DND-41 (cell line): ENCODE measurements at places on chromosomes 5 and 9.

DNA sequence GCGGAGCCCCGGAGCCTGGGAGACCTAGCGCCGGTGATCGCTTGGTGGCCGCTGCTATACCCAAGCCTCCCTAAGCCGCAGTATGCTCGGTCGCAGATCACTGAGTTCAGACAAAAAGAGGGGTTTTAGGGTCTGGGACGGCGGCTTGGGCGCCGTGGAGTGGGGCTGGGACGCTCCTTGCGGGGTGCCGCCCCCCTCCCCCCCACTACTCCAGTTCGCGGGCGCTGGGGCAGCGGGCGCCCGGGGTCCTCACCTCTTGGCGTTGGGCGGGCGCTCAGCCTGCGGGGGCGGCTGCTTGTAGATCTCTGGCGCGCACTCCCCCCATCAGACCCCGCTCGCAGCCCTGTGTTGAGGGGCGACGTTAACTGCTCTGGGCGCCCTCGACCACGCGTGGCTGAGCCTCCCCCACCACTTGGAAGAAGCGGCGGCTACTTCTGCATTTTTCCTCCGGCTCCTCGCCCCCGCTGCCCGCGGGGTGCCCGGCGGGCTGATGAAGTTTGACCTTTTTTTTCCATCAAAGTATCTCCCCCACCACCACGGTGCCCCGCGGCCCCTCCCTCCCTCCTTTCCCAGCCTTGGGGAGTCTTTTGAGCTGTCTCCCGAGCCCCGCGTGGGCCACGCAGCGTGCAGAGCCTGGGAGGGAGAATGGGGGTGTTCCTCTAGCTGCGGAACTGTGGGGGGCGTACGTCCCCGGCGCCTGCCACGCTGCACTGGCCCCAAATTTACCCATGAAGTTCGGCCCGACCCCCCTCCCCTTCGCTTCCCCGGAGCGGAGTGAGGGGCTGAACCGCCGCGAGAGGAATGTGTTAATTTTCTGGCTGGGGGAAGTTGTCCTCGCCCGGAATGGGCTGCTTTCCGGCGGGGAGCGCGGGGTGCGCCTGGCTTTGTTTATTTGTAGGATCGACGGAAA, 1.2 kb downstream of the CXXC5 start:
- peak overlapping the region; percentile 79 for H3K4me3 ChIP-seq
- no peaks in the 10 kb centered on the region for H3K36me3 ChIP-seq
- peaks cover 26% of the 10 kb centered on the region for H3K27me3 ChIP-seq
- H3K27ac ChIP-seq, result peak overlapping the region; percentile 62

- no peak overlapping the region for H3K4me3 ChIP-seq
- no peaks in the 10 kb centered on the region for H3K27me3 ChIP-seq
- H3K4me1 ChIP-seq, result no peaks in the 10 kb centered on the region
- H3K36me3 ChIP-seq, result no peaks in the 10 kb centered on the region
Measured at GRCh38 chr9:90012949-90013348, 408.1 kb downstream of the GADD45G start.

GRCh38 chr5:64149268-64149667, 16.4 kb upstream of the RNF180 start:
- no peak overlapping the region for H3K4me3 ChIP-seq
- no peaks in the 10 kb centered on the region for H3K36me3 ChIP-seq
- no peak overlapping the region for H3K27ac ChIP-seq
- H3K27me3 ChIP-seq, result no peaks in the 10 kb centered on the region
- no peaks in the 10 kb centered on the region for H3K4me1 ChIP-seq
- no peak for DNase-seq

DNA sequence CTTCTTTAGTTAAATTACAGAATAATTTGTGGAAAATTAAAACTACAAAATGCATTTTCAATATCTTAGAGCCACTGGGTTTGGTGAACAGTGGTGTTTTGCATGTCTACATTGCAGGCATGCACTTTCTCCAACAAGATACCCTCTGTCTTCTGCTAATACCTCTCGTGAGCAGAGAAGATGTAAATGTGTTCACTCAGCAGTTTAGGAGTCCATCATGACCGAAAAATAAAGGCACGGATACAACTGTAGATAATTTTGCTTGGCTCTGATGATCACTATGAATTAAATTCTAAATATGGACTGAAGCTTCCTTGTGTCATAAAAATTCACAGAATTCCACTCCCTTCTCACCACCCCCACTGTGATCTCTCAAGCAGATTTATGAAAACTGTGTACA, 313.8 kb downstream of the GLIS3 start:
- DNase-seq, result no peak
- no peaks in the 10 kb centered on the region for H3K4me1 ChIP-seq
- no peaks in the 10 kb centered on the region for H3K36me3 ChIP-seq
- no peak overlapping the region for H3K4me3 ChIP-seq
- no peak overlapping the region for H3K27ac ChIP-seq

DNA sequence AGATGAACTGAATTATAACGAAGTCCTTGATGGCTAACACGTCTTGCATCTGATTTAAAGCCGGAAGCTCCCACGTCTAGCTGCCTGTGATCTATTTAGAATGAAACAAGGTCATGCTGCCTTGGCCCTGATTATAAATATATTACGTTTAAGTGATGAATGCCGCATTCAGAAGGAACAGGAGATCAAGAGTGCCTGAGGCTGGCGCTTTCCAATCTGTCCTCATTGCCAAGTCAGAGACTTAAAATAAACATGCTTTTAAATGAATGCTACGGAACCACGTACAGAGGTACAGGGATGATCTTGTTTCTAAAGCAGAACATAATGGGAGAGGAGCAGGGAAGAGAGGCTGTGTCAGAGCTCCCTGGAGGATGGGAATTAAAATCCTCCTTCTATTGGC, 292.8 kb downstream of the TLE1 start:
- DNase-seq, result no peak
- no peaks in the 10 kb centered on the region for H3K27me3 ChIP-seq
- H3K27ac ChIP-seq, result no peak overlapping the region
- no peak overlapping the region for H3K4me3 ChIP-seq
- H3K4me1 ChIP-seq, result no peaks in the 10 kb centered on the region
- no peaks in the 10 kb centered on the region for H3K36me3 ChIP-seq

- H3K4me1 ChIP-seq, result peaks cover 4% of the 10 kb centered on the region; the same call in 1 of the 2 replicates
- no peak for DNase-seq
- no peak overlapping the region for H3K4me3 ChIP-seq
- H3K36me3 ChIP-seq, result peaks cover 21% of the 10 kb centered on the region
Measured at GRCh38 chr5:55319491-55319890, 11.7 kb downstream of the MTREX start.

DNA sequence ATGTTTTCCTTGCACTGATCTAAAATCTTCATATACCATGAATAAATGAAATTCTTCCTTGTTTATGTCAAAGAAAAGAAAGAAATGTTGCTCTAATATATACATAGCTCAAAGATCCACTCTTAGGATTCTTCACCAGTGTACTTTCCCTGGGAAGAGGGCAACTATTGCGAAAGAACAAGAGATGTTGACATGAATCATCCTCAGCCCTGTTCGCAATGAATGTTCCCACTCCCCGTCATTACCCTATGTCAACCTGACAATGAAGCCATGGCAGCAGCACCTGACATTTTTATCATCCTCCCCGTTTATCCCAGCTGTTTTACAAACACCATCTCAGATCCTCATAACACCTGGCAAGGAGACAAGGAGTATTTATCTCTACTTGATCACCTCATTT, 409.1 kb upstream of the GRIA1 start:
- H3K4me1 ChIP-seq, result no peaks in the 10 kb centered on the region

GRCh38 chr5:2353871-2354440, 397.5 kb downstream of the IRX2 start:
- no peak overlapping the region for H3K4me3 ChIP-seq
- no peaks in the 10 kb centered on the region for H3K27me3 ChIP-seq
- H3K27ac ChIP-seq, result no peak overlapping the region
- H3K4me1 ChIP-seq, result no peaks in the 10 kb centered on the region

- H3K27me3 ChIP-seq, result no peaks in the 10 kb centered on the region
- H3K27ac ChIP-seq, result no peak overlapping the region
- H3K4me1 ChIP-seq, result no peaks in the 10 kb centered on the region
- no peak for DNase-seq
- H3K36me3 ChIP-seq, result no peaks in the 10 kb centered on the region
- H3K4me3 ChIP-seq, result no peak overlapping the region
Measured at GRCh38 chr5:32791536-32792243, 80.6 kb downstream of the NPR3 start.

DNA sequence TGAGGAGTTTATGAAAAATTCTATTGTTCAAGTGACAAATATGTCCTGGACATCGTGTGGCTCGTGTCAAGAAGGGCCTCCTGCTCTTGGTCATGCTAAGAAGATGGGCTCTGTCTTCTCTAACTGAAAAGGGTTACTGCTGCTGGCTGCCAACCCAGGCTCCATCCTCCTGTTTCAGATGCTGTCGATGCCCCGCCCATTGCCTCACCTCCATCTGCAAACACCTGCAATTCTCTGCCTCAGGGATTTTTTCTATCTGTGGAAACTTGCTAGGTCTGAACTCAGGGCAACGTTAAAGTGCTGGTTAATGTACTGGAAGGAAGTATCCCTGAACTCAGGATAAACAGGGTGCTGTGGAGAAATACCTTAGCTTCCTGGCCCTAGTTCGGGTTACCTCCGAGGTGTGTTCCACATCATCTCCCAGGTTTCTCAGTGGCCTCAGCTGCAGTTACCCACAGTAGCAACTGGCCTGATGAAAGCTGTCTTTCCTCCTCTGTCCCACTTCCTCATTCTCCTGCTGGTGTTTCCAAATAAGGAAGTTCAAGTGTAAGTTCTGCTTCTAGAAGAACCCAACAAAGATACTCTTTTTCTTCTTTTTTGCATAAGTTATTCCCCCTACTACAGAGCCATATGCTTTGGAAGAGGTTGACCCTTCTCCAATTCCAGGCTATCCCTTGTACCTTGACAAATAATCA, 151.7 kb upstream of the SMIM23 start:
- no peak overlapping the region for H3K27ac ChIP-seq
- H3K4me1 ChIP-seq, result no peaks in the 10 kb centered on the region
- DNase-seq, result no peak
- H3K36me3 ChIP-seq, result no peaks in the 10 kb centered on the region

- DNase-seq, result no peak
- H3K4me3 ChIP-seq, result no peak overlapping the region
- peaks cover 9% of the 10 kb centered on the region for H3K4me1 ChIP-seq
- no peaks in the 10 kb centered on the region for H3K27me3 ChIP-seq
Measured at GRCh38 chr9:92663126-92663525, 6.8 kb downstream of the IPPK start.

DNA sequence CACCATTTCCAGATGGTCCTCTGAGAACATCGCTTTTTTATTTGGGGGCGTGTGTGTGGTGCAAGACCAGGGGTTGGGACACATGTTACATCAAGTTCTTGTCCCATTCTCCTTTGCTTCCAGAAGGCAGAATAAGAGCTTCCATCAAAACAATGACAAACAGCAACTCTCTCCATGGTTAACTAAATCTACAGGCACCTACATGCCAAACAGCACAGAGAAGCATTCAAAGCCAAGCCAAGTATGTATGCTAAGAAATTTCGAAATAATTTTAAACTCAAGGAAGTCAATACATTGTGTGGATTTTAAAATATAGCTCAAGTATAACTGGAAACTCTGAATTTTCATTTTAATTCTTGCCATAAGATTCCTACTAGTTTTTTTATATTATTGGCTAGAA, 105.6 kb downstream of the SEC61B start:
- H3K27me3 ChIP-seq, result peaks cover 4% of the 10 kb centered on the region
- H3K4me3 ChIP-seq, result no peak overlapping the region
- DNase-seq, result no peak
- no peaks in the 10 kb centered on the region for H3K36me3 ChIP-seq

- H3K27me3 ChIP-seq, result peaks cover 5% of the 10 kb centered on the region
- H3K4me1 ChIP-seq, result no peaks in the 10 kb centered on the region
- H3K36me3 ChIP-seq, result no peaks in the 10 kb centered on the region
- DNase-seq, result no peak
Measured at GRCh38 chr5:144406442-144406841, 235.8 kb downstream of the KCTD16 start.

DNA sequence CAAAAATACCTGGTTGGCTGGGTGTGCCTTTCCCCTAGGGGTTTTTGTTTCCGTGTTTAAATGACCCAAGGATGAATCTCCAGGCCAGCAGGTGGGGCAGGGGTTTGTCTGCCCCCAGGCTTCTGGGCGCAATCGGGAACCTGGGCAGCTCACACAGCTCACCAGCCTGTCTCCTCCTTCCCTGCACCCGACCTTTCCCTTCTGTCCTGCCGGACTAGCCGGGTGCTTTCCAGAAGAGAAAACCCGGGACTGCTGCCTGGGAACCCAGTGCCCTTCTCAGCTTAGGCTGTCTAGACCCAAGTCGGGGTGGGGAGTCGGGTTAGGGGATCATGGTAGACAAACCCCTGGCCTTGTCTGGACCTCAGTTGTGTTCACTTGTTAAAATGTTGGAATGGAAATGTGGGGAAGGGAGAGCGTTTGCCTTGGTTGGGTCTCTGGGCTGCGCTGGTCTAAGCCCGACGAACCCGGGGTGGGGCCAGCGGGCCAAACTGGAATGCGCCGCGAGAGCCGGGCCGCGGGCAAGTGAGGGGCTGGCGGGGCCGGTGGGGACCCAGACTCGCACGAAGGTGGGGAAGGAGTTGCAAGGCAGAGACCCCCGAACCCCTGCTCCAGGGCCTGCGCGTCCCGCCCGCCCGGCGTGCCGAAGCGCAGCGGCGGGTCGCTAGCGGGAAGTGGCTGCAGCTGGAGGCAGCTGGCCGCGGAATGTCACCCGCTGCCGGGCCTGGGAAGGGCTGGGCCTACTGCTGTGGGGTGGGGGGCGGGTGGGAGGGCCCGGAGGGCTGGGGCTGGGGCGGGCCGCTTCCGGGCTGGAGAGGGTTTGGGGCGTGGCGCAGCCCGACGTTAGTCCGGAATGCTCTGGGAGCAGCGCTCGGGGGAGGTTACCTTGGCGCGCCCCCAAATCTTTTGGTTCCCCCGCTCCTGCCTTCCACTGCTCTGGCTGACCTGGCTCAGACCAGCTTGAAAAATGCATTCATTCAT, 84.6 kb downstream of the DAB2IP start:
- peaks cover 21% of the 10 kb centered on the region; the same call in 1 of the 2 replicates for H3K4me1 ChIP-seq
- H3K36me3 ChIP-seq, result no peaks in the 10 kb centered on the region
- no peak for DNase-seq
- no peak overlapping the region for H3K27ac ChIP-seq

GRCh38 chr5:105794578-105794977, 1876.2 kb downstream of the EFNA5 start:
- no peaks in the 10 kb centered on the region for H3K27me3 ChIP-seq
- no peak overlapping the region for H3K27ac ChIP-seq
- H3K36me3 ChIP-seq, result no peaks in the 10 kb centered on the region
- DNase-seq, result no peak
- H3K4me3 ChIP-seq, result no peak overlapping the region
- no peaks in the 10 kb centered on the region for H3K4me1 ChIP-seq

- DNase-seq, result no peak
- no peaks in the 10 kb centered on the region for H3K36me3 ChIP-seq
- H3K4me1 ChIP-seq, result no peaks in the 10 kb centered on the region
- no peak overlapping the region for H3K4me3 ChIP-seq
- no peak overlapping the region for H3K27ac ChIP-seq
- no peaks in the 10 kb centered on the region for H3K27me3 ChIP-seq
Measured at GRCh38 chr9:29245351-29245750, 1672.1 kb upstream of the C9orf72 start.

- H3K27me3 ChIP-seq, result no peaks in the 10 kb centered on the region
- DNase-seq, result no peak
- no peak overlapping the region for H3K4me3 ChIP-seq
- H3K27ac ChIP-seq, result no peak overlapping the region
Measured at GRCh38 chr9:101578378-101578777, 16.4 kb downstream of the PPP3R2 start.

GRCh38 chr5:139386050-139386438, 2.9 kb upstream of the SLC23A1 start:
- peaks cover 31% of the 10 kb centered on the region for H3K36me3 ChIP-seq
- peaks cover 76% of the 10 kb centered on the region for H3K4me1 ChIP-seq
- peak overlapping the region; percentile 99 for H3K27ac ChIP-seq
- peak; percentile 22 for DNase-seq
- H3K4me3 ChIP-seq, result no peak overlapping the region
